GOT3 (cell line): ENCODE measurements at places on chromosomes 6 and 20.

- DNase-seq, result no peak
Observed at GRCh38 chr20:2010533-2010932, 16.7 kb upstream of the PDYN start.

DNA sequence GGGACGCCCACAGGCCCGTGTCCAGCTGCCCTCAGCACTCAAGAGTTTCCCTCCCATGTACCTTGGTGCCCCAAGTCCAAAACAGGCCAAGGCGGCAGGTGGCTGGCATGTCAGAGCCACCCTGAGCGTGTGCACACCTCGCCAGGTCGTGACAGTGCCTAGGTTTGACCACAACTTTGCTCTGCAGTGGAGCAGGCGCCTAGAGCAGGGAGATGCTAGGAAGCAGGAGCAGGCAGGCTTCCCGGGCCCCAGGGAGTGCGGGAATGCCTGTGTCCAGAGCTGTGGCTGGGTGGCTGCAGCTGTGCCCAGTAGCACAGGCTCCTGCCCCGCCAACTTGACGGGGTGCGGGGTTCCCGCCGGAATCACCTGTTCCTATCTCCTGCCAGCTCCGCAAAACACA, 380.8 kb upstream of the IMPG1 start:
- no peak for DNase-seq

- no peak for DNase-seq
Observed at GRCh38 chr6:70666706-70667105, 977 bp upstream of the SMAP1 start.

DNA sequence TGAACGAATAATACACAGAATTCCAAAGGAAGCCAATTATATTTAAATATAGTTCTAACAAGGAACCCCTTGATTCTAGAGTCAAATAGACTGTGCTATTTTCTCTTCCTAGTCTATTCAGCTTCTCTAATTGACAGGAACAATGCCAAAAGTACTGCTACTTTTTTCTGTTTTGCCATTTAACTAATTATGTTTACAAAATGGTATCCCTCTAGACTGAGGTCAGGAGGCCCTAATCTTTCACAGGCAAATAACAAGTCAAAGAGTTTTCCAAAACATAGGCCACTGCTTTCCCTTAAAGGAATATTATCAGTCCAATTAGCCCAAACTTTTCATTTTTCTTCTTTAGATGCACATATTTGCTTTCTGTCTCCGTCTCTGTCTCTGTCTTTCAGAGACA, 539.3 kb downstream of the RFPL4B start:
- no peak for DNase-seq

DNA sequence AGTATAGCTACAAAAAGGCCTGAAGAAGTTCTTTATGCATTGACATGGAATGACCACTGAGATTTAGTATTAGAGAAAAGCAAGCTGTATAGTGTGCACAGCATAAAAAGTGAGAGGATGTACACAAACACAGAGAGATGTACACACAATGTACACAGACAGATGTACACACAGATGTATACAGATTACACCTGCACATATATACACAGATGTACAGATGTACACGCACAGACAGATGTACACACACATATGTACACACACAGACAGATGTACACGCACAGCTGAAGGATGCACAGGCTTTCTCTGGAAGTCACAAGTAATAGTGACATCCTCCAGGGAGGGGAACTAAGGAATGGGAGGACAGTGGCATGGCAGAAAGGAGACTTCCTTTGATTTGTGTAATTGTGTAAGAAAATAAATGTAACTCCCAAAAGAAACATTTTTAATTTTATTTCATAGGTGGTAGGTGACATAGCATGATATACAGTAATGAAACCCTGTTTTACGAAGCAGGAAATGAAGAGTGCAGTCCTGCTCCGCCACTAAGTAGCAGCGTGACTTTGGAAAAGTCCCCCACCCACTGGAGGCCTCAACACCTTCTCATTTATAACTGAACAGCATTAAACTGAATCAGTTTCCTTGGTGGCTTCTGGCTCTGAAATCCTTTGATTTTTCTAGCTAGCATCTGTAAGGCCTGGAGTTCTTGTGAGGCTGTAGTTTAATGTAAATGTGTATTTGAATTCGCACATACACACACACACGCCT, 14.1 kb downstream of the NFATC2 start:
- no peak for DNase-seq

- DNase-seq, result no peak
Observed at GRCh38 chr20:59342023-59342957, 41.9 kb downstream of the EDN3 start.

DNA sequence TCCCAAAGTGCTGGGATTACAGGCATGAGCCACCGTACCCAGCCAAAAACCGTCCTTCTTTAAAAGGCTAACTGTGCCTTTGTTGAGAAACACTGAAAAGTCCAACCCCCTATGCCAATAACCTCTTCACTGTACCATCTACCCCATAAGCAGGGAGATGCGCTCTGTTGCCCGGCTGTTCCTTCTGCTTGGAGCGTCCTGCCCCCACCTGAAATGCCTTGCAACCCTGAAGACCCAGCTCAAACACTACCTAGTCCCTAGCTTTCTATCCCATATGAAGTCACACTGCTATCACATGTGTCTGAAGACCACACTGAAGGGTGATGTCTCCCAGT, 27.8 kb downstream of the UBE2V1 start:
- DNase-seq, result no peak

DNA sequence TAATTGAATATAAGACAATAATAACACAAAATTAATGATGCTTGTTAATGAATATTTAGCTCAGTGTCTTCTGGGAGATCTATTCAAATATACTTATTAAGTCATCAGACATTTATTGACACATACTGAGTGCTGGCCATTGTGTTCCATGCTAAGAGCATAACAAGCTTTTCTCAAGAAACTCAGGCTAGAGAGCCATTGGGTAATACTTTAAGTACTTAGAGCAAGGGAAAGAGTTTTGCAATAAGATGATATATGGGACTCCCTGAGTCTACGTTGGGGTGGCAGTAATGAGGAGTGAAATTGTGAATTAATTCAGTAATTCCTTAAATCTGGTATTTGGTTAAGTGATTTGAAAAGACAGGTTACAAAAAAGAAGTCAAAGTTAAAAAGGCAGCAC, 11.1 kb downstream of the TMEM200A start:
- DNase-seq, result no peak

DNA sequence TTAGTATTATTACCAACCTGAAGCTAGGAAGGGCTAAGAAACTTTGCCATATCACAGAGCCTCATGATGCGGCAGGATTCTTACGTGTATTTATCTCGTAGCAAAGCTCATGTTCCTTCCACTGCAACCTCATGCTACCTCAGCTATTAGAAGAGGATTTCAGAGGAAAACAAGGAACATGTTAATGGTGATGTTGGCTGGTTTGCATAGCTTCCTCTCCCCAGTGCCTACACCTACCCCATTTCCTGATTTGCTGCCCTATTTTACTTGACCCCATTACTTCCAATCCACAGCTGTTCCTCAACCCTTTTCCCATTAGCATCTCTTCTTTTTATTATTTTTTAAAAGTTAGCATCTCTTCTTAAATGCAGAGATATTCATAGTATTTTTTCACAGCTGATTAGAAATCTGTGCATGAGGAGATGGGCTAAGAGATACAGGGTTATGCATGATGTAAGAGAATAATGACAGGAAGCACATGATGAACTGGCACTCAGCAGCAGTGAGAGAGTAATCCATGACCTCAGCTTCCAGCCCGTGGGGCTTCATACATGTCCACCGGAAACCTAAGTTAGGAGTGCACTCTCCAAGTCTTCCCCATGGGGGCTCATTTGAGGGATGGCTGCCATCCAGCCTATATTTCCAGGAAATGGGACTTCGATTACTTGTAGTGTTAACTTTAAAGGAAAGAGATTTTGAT, 106.1 kb upstream of the ASF1A start:
- no peak for DNase-seq

DNA sequence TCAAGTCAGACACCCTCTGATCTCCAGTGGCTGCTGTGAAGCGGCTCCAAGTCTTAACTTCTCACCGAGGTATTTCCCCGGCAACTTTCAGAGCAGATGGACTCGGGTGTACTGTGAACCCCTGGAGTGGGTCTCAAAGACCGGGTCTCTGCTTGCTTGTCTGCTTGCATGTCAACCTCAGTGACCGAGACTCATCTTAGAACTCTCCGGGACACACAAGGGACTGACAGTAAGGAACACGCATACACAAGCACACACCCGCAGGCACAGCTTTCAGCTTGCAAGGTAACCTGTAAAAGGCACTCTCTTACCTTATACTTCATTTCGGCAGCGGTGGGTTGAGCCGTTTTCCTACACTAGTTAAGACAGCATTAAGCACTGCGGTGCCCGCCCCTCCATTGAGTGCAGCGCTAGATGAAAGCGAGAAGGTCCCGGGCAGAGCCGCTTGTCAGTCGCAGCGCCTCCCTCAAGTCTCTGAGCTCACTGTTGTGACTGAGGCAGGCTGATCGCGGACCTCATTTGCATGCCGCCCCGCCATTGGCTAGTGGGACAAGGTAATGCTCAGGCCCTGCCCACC, at the start of gene NEDD9:
Gene NEDD9, minus strand, starts transcription at position 476 of the 577 bp plus-strand sequence. Its CDS starts 153 bp downstream, at position 323.
- DNase-seq, result peak; percentile 73

DNA sequence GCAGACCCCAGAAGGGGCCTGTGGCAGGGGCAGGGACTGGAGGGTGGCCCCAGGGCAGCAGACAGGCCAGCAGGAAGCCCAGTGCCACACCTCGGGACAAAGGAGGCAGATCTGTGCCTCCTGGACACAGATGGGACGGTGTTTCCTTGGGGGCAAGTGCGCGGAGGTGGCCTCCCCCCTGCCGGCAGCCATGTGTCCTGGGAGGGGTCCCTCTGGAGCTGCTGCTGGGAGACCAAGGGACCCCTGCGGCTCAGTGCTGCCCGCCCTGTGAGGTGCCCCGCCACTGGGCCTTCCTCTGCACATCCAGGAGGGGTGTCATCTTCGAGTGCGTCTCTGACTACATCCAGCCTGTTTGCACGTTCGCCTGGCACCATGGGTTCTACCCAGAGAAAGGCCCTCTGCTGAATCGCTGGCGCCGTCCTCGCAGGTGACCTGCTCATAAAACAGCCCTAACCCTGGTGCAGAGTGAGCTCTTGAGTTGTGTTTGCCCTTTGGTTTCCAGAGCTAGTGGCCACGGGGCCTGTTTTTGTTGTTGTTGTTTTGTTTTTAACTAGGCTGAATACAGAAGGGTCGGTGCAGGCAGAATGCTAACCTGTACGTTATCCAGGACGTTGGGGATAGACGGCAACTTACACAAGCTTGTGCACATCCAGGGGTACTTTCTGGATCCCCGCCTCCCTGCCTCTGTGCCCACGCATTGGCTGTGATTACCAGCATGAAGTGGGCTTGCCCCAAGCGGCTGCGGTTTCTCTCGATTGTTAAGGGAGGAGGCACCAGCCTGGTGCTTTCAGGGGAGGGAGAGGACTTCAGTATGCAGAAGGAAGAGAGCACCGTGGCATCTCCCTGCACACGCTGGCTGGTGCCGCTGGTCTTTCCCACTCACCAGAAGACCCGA, 1.3 kb upstream of the KCNQ2 start:
- no peak for DNase-seq

DNA sequence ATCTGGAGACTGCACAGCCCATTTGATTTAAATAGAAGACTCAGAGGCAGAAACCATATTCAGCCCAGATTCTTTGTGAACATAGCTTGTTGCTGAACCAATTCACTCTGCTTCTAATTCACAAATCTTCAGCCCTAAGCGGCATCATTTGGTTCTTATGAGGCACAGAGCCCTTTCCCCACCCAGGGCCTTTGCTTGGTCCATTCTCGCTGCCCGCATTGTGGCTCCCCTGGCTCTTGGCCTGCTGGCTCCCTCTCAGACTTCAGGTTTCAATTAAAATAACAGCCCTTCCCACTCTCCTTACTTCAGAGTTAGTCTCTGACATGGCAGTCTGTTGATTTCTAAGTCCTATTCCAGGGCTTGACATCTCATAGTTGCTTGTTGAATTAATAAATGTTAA, 9.4 kb upstream of the TMEM14A start:
- no peak for DNase-seq

GRCh38 chr20:57051096-57051495, 215.3 kb downstream of the BMP7 start:
- DNase-seq, result no peak

- DNase-seq, result no peak
Observed at GRCh38 chr6:74588094-74588832, 617.6 kb downstream of the COL12A1 start.

GRCh38 chr6:13407709-13408695, 79.4 kb downstream of the GFOD1 start:
- no peak for DNase-seq

- DNase-seq, result no peak
Observed at GRCh38 chr6:15288856-15289255, 43.0 kb downstream of the JARID2 start.

- no peak for DNase-seq
Observed at GRCh38 chr6:126826166-126826714, 292.2 kb upstream of the RSPO3 start.

GRCh38 chr6:13431861-13432465, 55.4 kb downstream of the GFOD1 start:
- DNase-seq, result no peak

- DNase-seq, result no peak
Observed at GRCh38 chr6:20402342-20403069, 827 bp downstream of the E2F3 start.

GRCh38 chr6:41769376-41769775, 10.3 kb downstream of the FRS3 start:
- no peak for DNase-seq

GRCh38 chr6:10386220-10386619, 28.7 kb downstream of the TFAP2A start:
- DNase-seq, result no peak

DNA sequence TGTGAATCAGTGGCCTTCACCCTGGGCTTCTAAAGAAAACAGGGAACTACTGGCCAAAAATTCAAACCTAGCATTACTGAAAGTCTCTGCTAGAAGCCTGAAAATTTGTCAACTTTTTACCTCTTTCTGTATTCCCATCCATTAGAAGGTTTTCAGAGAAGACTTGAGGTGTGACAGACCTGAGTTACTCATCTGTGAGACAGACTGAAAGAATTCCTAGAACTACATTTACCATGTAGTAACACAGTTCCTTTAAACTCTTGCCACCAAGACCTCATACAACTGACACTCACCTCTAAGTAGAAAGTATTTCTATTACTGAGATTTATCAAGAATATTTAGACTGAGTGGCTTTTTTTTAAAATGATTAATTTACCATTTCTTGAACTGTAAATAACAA, 4.5 kb downstream of the DPM1 start:
- DNase-seq, result no peak

- DNase-seq, result no peak
Observed at GRCh38 chr6:36247693-36248092, 22.2 kb upstream of the PNPLA1 start.

GRCh38 chr6:16338577-16339264, 100.3 kb downstream of the GMPR start:
- peak; percentile 86 for DNase-seq

- no peak for DNase-seq
Observed at GRCh38 chr20:52785679-52786078, 186.5 kb upstream of the TSHZ2 start.
